Dorsolateral prefrontal cortex (tissue), 122 donors: ENCODE measurements at places on chromosomes 4 and X. TPM values are rescaled to one million over a fixed set of nuclear protein-coding genes. Genes with fewer than 3 reads are reported as not detected.

Gene DSPP
- not detected for total RNA-seq

Gene ATP8A1
- total RNA-seq = 168 TPM

- no peak for DNase-seq
These were observed 12.2 kb downstream of the TET2 start for GRCh38 chr4:105158837-105159236.

DNA sequence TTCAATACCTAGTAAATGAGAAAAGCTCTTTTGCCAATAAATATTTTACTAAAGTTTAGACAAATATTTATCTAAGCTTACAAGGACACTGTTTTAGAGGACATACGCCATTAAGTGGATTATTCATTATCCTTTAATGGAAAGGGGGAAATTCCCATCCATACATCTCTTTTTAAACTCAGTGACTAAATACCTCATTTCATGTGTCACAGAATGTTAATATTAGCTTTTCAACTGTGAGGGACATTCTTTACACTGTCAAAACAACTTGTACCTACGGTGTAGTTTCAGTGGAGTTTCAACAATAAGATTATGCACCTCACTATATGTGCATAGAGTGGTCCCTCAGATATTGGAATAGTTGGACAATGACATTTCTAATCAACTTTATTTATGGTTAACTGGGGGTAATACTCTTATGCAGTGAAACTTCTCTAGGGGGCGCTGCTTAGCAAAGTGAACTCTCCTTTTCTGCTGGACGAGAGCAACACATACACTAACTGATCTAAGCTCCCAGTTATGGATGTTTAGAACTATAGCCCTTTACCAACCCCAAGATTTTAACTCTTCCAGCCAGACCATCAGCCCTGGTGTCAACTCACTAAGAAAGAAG is 9.7 kb downstream of the HS6ST2 start:
- no peak for DNase-seq

Gene CPZ
- 0.23 TPM for total RNA-seq

Gene DCX
- 10.8 TPM for total RNA-seq
